ENCODE measurements at places on chromosomes 2 and 18.
A peak's percentile ranks its signal among the peaks of the same experiment; 100 is the strongest.

DNA sequence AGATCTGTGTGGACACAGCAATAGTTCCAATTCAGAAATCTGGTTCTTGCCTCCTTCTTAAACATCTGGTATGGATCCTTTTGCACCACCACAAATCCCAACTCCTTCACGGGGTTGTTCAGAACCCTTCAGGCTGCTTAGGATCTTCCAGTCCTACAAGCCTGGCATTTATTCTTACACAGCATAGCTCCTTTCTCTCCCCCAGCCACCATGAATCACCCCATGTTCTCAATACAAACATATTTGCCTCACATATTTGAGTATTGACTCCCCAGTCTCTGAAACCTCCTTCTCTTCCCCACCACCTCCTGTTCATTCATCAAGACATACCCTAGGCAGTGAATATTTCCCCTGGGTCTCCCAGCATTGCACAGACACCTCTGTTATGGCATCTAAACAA, 155.2 kb downstream of the ALK start:
- no peak for DNase-seq

DNA sequence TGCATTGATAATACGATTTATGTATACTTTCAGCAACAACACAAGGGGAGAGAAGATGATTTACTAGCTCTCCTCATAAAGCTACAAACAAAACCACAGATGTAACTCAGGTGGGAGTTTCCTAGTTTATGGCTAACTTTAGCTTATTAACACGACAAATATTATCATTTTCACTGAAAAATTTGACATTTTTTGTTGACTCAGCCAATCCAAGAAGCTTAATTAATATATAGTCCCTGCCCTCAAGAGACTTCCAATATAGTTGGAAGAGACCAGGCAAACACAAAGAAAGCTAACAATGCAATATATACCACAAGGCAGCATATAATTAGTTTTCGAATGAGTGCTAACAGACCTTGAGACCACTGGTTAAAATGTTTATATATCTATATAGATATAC, 775 bp downstream of the WDR12 start:
- DNase-seq: no peak

DNA sequence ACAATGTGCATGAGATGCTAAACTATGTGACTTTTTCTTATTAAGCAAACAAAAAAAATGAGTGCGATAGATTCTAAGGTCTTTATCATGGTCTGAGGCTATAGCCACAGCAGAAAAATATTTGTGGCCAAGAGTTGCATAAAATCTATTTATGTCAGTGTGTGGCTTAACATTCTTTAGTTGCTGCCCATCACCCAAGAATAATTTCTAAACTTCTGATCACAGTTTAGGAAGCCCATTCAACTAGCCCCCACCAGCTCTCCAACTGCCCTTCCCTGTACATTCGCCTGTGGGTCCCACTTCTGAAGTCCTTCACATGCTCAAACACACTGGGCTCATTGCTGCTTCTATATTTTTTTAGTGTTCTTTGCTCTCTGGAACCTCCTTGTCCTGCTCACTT, 107.1 kb downstream of the CTNNA2 start:
- DNase-seq: no peak

- no peak for DNase-seq
These were observed 98.1 kb upstream of the SH3BP4 start for GRCh38 chr2:234853729-234854128.

DNA sequence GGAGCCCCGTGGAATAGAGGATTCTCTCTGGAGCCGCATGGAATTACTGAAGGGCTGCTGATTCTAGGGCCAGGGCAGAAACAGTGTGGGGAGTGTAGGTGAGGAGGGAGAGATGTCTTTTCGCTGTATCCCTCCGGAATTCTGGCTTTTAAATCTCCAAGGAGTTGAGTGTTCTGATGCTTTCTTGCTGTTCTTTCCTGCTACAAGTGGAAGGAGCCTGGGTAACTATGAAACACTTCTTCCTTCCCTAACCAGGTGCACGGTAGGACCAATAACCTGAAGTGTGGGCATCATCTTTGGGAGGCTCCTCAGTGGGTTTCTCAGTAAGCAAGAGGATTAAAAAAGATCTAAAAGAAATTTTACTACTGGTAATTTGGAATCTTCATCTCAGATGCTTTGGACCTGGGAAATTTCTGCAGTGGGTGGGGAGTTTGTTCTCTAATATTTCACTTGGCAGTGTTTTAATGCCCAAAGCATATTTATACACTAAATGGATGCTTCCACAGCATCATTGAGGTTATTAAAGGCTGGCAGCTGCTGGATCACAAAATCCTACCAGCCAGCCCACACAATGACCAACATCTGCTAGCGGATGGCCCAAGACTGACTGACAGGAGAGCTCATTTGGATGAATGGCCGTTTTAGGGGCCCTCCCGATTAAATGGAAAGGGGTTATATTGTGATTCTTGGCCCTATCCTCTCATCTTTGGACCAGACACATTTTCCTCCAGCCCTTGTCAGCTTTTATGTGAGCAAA, 2.1 kb downstream of the EML6 start:
- peak; percentile 40 for DNase-seq

DNA sequence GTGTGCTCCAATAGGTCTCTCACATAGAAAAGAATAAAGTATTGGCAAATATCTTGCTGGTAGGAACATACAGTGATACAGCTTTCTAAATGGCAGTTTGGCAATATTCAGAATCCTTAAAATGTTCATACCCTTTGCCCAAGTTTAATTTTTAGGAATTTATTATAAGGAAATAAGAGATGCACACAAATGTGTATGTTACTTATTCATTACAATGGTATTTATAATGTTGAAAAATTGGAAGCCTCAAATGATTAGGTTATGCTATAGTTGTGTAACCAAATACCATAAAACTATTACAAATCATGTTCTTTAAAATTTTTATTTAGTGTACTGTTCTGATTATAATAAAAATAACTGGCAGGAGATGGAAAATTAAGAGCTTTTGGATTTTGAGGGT, 196.8 kb downstream of the MCFD2 start:
- DNase-seq: no peak

DNA sequence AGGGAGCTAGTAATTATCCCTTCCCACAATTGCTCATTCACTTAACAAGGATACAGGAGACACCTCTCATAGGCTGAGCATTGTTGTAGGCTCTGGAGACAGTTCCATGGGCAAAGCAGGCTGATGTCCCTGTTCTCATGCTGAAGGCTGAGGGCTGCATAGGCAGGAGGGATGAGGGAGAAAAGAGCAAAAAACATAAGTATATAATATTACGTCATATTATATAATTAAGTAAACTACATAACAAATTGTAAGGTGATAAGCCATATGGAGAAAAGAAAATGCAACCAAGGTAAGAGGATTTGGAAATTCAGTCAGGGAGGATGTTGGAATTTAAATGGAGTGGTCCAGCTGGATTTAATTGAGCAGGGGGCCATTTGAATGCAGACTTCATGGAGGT, 380.6 kb upstream of the ST6GAL2 start:
- DNase-seq: no peak

- no peak for DNase-seq
These were observed 44.9 kb downstream of the LINC00305 start for GRCh38 chr18:64103986-64104385.

- no peak for DNase-seq
These were observed 62.7 kb downstream of the LCLAT1 start for GRCh38 chr2:30509716-30510115.

DNA sequence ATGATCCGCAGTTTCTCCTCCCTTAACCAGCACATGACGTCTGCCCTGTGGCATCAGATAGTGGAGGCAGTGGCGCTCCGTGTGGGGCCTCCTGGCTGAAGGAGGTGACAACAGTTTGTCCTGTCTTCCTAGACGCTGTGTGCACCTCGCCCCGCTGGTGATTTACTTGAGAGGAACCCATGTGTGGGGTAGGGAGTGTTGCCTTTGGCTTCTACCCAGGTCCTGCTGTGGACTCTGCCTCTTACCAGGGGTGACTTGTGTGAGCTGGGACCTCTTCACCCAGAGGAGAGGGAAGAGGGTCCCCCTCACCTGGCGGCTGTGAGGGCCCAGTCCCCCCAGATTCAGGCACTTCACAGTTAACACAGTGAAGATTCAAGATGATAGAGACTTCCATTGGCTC, 77.6 kb downstream of the TMEM18 start:
- no peak for DNase-seq

- DNase-seq: peak; percentile 32
These were observed 177.4 kb upstream of the FN1 start for GRCh38 chr2:215613280-215613679.

- no peak for DNase-seq
These were observed 23.5 kb upstream of the ANXA4 start for GRCh38 chr2:69718338-69718965.

DNA sequence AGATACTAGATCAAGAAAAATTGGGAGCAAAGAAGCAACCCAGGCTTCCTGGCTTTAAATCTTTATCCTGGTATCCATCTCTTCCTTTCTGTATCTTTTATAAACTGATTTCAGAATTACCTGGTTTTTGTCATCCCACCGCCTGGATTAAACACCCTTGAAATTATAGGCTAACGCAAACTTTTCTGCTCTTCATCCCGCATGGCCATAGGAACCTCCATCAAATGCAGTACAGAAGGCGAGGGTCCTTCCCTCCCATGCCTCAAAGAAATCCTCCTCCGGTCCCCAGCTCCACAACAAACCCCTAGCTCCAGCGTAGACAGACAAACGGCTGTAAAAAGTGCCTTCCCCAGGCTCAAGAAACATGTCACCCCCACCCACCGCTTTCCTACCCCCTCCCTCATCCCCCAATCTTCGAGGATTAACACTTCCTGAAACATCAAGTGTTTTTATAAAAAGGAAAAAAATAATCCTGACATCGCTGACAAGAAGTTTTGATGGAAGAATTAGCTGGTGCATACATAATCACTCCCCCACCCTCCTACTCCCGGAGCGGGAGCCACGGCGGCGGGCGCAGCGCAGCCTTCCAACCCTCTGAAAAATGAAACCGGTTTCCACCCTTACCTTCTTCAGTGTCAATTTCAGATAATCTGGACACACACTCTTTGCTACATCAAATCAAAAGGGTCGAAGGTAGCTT, 7.6 kb downstream of the DLX1 start:
- no peak for DNase-seq

DNA sequence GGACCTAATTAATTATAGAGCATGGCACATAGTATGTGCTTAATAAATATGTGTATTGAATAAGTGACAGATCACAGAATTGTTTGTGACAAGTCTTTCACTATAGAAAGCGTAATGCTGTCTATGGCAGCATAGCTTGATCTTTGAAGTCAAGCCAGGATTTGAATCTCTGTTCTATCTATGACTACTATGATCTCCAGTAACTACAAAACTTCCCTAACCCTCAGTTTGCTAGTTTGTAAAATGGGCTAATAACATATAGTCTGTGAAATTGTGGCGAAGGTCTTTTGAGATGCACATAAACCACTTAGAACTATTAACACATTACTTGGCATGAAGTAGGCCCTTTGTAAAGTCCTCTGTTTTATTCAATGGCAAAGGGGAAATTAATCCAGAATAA, 4.0 kb upstream of the FHL2 start:
- no peak for DNase-seq

DNA sequence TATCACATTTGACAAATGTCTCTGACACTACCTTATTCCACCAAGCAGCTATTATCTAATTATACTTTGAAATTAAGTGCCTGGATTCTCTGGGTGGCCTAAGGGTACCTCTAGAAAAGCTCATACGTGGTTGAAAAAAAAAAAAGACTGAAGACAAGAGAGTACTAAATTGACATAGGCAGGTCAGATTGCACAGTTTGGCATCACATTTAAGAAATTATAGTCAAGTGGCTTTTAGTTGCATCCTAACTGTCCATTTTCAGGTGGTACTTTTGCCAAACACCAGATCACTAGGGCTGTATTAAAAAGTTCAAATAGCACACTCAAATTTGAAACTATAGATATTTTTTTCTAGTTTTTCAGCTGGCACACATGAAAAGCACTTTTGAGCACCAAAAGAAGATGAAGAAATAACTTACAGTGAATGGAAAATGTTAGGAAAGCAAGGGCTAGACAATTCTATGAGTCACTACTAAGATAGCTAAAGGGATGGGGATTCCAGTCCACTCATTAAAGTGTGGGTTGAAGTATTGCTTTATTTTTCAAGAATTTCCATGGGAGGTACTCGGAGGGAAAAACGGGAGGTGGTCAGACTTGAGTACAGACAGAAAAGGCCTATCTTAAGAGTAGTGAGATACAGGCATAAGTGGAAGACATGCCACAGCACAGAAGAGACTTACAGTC, 106.5 kb upstream of the COL5A2 start:
- no peak for DNase-seq

GRCh38 chr18:8121942-8122480, 487.2 kb upstream of the RAB12 start:
- DNase-seq: no peak

GRCh38 chr18:48430150-48430549, 21.0 kb upstream of the ZBTB7C start:
- DNase-seq: no peak

- no peak for DNase-seq
These were observed 96.5 kb downstream of the DLGAP1 start for GRCh38 chr18:4358618-4359017.

DNA sequence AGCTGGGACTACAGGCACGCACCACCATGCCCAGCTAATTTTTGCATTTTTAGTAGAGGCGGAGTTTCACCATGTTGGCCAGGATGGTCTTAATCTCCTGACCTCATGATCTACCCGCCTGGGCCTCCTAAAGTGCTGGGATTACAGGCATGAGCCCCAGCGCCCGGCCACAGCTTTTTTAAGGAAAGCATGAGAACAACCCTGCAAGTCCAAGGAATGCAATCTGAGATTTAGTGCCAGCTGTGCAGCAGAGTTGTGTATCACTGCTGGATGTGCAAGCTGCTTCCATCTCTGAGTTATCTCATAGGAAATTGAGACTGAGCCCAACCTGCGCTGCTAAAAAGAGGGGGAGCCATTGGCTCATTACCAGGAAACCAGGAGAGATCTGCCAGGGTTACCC, 399.9 kb upstream of the CYRIA start:
- DNase-seq: no peak

GRCh38 chr2:55482186-55482884, 37.2 kb upstream of the CFAP36 start:
- peak; percentile 82 for DNase-seq

DNA sequence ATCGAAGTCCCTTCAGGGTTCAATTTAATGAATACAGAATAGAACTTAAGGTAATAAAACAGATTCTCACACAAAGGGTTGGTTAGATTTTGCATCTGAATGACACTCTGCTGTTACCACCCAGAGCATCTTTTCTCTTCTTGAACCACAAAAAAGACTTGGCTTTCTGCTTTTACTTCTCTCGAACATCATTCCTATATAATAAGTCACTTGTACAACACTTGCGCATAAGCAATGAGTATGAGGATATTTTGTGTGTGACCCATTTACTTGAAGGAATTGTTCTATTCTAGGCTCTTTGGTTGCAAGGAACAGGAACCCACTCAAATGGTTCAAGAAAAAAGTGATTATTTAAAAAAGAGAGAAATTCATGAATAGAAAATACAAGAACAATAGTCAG, 126.2 kb downstream of the NUP35 start:
- no peak for DNase-seq

Measured in SHP77 (cell line).